ENCODE measurements at places on chromosomes 7 and 10. TPM values are rescaled to one million over a fixed set of nuclear protein-coding genes. Genes with fewer than 3 reads are reported as not detected.
A peak's percentile ranks its signal among the peaks of the same experiment; 100 is the strongest.

- peak; percentile 65 for ATAC-seq
Observed at GRCh38 chr10:104322416-104322782, 15.9 kb downstream of the ITPRIP start.

Gene SLC26A5
- not detected for total RNA-seq

- ATAC-seq: no peak
Observed at GRCh38 chr7:124965553-124965952, 35.9 kb upstream of the POT1 start.

DNA sequence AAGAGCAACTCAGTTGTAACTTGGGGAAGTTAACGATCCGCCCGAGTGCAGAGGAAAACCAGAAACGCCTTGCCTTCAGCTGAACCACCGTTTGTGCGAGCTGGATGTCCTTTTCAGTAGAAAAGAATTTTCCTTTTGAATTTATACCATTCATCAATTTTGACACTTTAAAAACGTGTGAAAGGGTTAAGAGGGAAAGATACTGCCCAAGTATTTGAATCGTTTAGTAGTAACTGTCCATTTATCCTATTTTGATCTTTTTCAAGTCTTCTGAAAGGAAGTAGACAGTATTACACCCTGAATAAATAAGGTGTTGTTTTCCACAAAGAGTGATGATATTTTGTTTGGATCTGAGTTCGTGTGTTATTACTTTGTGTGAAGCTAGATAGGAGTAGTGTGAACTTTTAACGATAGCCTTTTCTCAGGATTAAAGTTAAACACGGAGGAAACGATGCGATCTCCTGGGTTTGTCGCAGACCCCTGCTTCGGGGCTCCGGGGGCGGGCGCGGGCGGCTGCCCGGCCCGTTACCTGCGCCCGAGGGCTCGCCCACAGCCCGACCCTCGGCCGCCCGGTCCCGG, 830 bp upstream of the BMI1 start:
- ATAC-seq: no peak

Gene C10orf67
- 0.30 TPM for total RNA-seq

- ATAC-seq: peak; percentile 94
Observed at GRCh38 chr10:12333380-12334185, 15.8 kb upstream of the CAMK1D start.

Gene ADAM22
- 0.82 TPM for total RNA-seq

DNA sequence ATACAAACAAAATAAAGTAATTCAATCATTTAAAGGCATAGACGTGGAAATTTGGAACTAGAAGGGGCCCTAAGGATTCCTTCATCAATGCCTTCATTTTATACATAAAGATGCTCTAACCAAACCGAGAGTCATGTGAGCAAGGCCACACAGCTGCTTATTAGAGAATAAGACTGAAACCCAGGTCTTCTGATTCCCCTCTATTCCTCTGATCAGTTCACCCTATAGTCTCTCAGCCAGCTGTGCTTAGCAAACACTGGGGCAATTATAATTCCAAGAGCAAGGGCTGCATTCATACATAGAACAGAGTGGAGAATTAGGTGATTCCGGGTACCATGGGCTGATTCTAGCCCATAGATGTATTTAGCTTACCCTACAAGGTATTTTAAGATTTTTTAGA, 9.7 kb upstream of the XPNPEP1 start:
- ATAC-seq: no peak

DNA sequence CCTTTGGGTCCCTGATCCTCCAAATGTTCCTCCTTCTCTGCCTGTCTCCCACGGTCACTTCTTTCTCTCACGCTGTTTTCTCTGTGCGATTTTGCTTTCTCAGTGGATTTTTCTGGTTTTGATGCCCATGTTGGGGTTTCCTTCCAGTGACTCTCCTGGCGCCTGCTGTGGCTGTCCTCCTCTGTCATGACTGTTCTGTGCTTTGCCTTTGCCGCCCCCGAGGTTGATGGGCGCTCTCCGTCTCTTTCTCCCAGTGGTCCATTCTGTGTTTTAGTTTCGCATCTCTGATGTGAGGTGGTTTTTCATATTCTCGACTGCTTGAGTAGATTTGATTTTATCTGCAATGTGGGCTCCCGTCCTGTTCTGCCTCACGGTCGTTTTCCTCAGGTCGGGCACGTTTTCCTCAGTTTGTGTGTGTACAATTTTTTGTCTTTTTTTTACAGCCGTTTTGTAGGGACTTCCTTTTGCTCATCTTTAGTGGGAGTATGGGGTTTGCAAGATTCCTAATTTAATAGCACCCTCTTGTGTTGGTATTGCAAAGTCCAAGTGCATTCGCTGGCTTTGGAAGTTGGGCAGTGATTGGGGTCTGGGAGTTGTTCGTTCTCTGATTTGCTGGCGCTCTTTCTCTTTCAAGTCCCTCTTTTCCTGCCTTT, 100.0 kb downstream of the INPP5A start:
- peak; percentile 69 for ATAC-seq

Gene CTAGE6
- 10.0 TPM for total RNA-seq

DNA sequence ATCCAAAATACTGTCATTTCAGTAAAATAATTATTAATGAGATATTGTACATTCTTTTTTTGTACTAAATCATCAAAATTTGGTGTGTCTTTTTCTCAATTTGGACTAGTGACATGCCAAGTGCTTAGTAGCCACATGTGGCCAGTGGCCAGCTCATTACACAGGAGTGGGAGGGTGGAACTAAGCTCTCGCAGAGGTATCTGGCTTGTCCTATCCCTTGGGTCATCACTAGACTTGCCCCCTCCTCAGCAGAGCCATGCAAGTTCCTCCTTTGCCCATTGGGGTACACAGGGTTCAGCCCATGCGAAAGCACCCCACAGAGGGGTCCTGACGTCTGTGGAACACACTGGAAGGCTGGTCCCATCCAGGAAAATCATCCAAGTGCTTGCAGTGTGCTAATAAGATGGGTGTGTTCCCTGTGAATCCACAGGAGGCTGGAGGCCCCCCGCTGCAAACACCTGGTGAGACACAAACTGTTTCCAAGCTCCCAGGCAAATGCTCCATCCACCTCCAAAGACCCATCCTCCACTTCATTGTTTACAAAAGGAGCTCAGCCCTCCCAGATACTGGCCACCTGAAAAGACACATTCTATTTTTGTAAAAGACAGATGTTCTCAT, 1.3 kb downstream of the ARHGAP22 start:
- ATAC-seq: no peak

- no peak for ATAC-seq
Observed at GRCh38 chr7:155460926-155461613, 3.1 kb downstream of the EN2 start.

- no peak for ATAC-seq
Observed at GRCh38 chr10:68492118-68492517, 20.3 kb upstream of the DNA2 start.

GRCh38 chr7:133819695-133820094, 307.4 kb upstream of the LRGUK start:
- no peak for ATAC-seq

DNA sequence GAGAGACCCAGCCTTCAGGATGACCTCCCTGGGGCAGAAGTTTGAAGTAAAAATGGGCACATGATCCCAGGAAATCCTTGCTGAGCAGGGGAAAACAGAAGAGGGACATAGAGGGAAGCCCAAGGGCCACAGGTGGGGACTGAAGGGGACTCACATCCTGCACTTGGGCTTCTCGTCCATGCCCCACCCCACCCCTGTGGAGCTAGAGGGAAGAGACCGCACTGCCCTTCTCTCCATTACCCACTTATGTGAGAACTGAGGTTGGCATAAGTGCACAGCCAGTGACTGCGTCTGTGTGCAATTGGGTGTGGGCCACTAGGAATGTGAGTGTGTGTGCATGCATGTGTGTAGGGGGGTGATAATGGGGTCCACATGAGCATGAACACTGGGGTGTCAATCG, 43.4 kb upstream of the SLF2 start:
- ATAC-seq: no peak

GRCh38 chr7:150975536-150976319, 2.4 kb downstream of the KCNH2 start:
- no peak for ATAC-seq

GRCh38 chr10:94156453-94156852, 162.7 kb downstream of the PLCE1 start:
- ATAC-seq: no peak

Gene SP4
- total RNA-seq: 28.2 TPM

- ATAC-seq: no peak
Observed at GRCh38 chr7:126658684-126659083, 594.1 kb downstream of the GRM8 start.

GRCh38 chr7:99061001-99061776, 82.7 kb downstream of the SMURF1 start:
- ATAC-seq: no peak

DNA sequence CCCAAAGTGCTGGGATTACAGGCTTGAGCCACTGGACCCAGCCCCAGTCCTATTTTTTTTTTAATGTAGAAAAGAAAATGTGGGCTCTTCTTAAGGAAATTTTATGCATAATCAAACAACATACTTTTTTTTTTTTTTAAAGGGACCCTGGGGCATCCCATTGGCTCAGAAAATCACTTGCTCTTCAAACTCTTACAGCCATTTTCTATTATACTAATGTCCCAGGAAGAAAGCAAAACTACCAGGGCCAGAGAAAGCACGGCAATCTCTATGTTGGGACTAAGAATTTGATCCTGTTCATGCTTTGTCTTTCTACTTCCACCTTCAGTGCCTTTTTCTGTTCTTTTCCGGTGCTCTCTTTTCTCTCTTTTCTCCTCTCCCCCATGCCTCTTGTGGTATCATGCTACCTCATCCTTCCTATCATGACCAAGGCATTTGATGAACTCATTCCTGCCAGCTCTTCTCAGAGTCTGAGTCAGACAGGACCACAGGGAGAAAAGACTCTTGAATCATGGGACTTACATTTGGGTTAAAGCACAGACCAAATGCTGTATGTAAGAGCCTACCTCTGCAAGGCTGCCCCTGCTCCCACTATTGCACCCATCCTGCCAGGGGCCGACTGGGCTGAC, 76.4 kb upstream of the CCNY start:
- ATAC-seq: peak; percentile 97

Gene FAM131B
- total RNA-seq: 0.85 TPM

GRCh38 chr7:96770758-96771157, 61.1 kb upstream of the SEM1 start:
- no peak for ATAC-seq

GRCh38 chr7:22154143-22154529, 202.8 kb downstream of the RAPGEF5 start:
- ATAC-seq: no peak

- no peak for ATAC-seq
Observed at GRCh38 chr7:29878081-29878688, 71.9 kb downstream of the WIPF3 start.

- no peak for ATAC-seq
Observed at GRCh38 chr7:69218576-69218975, 379.7 kb upstream of the AUTS2 start.

DNA sequence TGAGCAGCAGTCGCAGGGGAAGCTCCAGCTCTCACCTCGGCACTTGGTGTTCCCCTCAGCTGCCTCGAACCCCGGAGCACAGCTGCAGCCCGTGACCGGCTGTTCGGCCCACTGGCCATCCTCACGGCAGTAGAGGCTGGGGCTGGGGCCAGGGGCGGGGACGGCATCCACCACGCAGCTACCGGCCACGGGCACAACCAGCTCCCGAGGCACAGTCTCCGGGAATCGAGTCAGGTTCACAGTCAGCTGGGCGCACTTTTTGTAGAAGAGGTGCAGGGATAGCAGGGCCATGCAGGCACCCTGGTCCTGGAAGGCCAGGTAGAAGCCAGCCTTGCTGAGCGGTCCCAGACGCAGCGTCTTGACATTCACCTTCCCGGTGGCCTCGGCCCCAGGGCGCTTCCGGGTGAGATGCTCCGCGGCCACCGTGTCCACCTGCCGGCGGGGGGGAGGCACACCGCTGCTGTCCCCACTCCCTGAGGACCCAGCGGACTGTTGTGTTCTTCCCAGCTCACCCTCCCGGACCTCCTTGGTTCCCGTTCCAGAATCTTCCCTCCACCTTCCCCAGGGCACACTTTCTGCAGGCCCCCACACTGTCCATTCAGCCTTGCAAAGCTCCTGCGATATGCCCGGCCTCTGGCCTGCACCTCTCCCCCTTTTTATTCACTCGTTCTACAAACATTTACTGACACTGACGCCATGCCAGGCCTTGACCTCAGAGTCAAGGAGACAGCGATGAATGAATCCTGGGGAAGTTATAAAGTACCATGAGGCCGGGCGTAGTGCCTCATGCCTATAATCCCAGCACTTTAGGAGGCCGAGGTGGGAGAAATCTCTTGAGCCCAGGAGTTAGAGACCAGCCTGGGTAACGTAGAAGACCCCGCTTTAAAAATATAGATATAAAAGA, 4.8 kb downstream of the EPHB4 start:
- no peak for ATAC-seq

Gene NRAP
- total RNA-seq: not detected

- ATAC-seq: no peak
Observed at GRCh38 chr7:46146454-46147255, 225.6 kb upstream of the IGFBP3 start.

GRCh38 chr7:155728116-155728515, 83.7 kb downstream of the RBM33 start:
- no peak for ATAC-seq

Gene AOAH
- total RNA-seq: 1.4 TPM

Gene TMEM236
- total RNA-seq: 0.30 TPM

DNA sequence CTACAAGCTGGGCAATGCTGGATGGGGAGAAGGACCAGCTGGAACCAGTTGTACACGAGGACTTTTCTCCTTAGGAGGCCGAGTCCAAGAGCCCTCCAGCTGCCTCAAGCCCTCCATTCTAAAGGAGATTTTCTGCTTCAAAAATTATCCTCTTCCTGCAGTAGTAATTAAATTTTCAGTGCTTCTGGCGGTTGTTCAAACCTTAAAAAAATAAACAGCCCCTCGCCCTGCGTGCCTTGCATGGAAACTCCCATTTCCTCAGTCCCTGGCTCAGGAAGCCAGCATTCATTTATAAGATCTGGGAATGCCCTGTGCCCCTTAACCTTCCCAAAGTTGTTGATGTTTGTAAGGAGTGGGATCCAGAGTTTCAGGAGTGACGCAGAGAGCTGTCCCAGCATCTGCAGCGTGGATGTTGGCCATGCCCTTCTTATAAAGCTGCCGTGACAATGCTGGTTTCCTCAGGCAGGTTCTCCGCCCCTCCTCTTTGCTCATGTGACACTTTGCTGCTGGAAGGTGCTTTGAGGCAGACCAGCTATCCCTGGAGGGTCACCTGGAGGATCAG, 24.0 kb upstream of the ACTR3B start:
- ATAC-seq: no peak

GRCh38 chr10:89644691-89644966, 413 bp downstream of the PANK1 start:
- ATAC-seq: peak; percentile 46

Gene ATRNL1
- total RNA-seq: 0.63 TPM

Gene AKR1B15
- total RNA-seq: not detected

GRCh38 chr10:95287281-95287680, 3.5 kb downstream of the PDLIM1 start:
- no peak for ATAC-seq

DNA sequence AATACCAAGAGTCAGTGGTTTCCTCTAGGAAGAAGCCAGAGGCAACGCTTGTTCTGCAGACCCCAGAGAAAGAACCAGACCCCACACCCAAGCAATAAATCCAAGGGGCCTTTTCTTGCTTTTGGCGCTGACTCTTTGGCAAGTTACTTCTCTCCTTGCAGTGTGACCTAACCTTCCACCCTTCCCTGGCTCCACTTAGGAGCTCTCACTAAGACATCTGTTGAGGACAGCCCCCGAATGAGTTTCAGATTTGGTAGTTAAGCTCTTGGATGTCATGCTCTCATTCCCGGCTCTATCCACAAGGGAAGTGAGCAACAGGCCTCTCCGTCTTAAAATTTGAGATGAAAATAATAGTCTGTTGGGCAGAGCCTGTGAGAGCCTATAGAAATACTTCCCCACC, 50.6 kb upstream of the FAM204A start:
- ATAC-seq: no peak

- ATAC-seq: no peak
Observed at GRCh38 chr7:106376026-106376799, 91.4 kb upstream of the NAMPT start.

Gene PRKAR2B
- 0.95 TPM for total RNA-seq

GRCh38 chr7:4857189-4857588, 4.6 kb downstream of the PAPOLB start:
- ATAC-seq: no peak
